ENCODE measurements at places on chromosomes 3 and 15.

DNA sequence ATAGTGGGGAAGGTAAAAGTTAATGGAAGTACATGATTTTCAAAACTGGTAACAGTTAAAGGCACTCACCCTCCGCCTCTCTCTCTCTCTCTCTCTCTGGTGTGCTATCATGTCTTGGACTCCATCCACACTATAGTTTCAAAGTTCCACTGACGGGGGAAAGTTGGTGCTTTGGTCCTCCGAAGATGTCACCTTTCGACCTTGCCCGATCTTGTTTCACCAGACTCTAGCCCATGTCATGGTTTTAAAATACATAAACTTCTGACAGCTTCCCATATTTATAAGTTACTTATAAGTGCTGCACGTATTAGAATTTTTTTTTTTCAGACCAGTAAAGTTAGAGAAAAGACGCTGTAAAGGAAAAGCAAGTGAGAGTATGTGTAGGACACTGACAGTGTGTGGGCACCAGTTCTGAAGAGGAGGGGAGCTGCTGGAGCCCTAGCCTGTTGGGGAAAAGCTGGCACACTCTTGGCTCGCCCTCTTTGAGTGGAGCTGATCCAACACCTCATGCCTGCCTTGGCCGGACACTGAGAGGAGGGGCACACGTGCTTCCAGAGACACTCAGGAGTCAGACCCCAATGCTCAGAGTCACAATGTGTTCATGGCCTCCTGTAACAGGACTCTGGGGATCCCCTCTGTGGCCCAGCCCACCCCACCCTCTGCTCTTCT is 200.5 kb upstream of the TPM1 start:
- no peak for DNase-seq

DNA sequence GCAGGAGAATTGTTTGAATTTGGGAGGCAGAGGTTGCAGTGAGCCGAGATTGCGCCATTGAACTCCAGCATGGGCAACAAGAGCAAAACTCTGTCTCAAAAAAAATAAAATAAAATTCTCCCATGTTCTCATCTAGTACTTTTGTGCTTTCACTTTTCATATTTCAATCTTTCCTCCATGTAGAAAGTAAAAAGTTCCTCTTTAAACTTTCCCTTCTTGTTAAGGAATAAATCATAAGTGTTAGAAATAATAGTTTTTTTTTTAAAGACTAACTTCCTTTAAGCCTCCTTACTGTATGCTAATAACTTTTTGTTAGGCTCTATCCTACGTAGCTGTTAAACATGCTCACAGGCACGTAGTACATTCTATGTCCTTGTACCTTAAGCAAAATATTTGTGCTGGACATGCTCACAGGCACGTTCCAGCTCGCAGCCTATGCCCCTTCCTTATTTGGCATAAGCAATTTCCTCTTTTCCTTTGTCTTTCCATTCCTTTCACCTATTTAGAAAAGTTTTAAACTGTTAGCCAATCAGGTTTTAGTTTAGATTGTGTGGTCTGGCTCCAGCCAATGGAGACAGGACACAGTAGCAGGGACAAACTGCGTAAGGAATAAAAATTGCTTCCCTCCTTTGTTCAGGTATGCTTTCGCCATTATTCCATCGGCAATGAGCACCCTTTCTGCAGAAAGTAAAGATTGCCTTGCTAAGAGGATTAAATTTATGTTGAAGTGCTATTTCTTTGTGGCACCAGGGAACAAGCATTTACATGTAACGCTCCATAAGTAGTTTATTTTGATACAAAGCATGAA is 38.9 kb upstream of the PIK3CB start:
- no peak for DNase-seq

DNA sequence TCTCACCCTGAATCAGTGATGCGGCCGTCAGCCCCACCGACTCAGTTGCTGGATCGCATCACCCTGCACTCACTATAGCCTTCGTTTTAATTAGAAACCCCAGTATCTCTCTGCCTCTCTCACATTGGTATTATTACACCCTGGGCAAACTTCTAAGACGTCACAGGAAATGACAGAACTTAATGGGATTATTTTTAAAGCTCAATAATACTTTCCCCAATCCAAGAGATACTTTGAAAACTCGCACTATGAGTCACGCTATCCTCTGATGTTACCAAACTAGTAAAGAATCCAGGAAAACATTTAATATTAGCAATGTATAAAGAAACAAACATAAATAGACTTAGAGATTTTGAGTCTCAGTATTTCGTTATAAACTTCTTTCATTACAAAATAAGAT is 36.6 kb downstream of the RUBCN start:
- no peak for DNase-seq

DNA sequence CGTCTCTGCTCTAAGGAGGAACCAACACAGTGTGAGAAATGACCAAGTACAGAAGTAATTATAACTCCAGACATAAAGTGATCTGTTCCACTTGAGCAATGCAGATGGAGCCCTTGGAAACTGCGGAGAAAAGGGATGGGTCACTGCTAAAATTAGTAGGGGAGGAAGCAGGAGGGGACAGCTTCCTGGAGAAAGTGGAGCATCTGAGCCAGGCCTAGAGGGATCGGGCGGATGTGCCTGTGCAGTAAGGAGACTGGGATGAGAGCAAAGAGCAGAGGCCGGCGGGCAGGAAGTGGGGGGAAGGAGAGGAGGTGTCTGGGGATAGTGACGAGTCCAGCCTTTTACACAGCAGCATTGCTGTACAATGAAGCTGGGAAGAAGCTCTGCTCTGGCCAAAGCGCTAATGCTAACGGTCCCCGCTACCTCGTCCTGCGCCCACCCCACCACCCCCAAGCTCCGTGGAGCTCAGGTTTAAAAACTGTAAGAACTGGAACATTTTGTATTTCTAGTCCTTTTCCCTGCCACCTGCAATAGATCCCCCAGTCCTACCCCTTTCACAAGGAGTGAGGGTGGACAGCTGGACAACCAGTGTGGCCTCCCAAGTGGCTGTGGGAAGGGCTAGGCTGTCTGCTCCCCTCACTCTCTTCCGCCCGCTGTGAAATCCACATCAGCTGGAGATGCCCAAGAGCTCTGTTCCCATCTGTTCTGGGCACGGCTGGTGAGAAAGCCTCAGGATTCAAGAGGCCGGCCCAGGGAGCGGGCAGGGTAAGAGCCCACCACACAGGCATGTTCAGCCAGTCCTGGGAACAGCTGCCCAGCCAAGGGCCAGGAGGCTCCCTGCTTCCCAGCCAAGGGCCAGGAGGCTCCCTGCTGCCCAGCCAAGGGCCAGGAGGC is 53.0 kb upstream of the HES1 start:
- no peak for DNase-seq

- no peak for DNase-seq
These were observed 39.3 kb downstream of the RFTN1 start for GRCh38 chr3:16474216-16474615.

DNA sequence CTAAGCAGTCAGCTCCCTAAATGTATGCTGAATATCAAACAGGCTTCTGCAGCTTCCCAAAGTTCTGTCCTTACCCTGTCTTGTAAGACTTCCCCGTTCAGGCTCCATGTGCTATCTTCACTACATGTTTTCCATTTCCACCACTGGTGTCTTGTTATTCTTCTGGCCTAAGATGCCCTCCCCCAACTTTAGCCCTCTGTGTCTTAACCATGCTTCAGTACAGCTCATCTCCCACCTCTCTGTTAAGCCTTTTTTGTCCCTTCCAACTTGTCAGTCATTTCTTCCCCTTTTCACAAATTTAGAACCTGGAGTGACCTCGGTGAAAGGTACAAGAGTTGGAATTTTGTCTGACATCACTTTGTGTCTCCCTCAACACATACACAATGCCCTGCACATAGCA is 151.7 kb upstream of the TBL1XR1 start:
- no peak for DNase-seq

GRCh38 chr3:104582092-104582491 is 784.6 kb upstream of the ALCAM start:
- DNase-seq: no peak

DNA sequence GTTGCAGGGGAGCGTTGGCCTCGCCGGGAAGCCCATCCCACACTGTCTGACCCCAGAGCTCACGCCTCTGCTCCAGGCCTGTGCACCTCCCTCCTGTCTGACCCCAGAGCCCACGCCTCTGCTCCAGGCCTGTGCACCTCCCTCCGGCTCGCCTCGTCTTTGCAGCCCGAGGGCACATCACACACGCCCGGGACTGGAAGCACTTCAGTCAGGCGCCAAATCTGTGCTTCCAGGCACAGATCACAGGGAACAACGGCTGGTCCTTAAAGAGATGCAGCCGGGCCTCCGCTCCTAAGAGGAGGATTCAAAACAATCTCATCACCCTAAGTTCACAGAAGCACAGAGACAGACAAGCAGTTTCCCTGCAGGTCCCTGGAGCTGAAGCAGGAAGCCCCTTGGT is 103.0 kb upstream of the RPL32 start:
- DNase-seq: no peak

DNA sequence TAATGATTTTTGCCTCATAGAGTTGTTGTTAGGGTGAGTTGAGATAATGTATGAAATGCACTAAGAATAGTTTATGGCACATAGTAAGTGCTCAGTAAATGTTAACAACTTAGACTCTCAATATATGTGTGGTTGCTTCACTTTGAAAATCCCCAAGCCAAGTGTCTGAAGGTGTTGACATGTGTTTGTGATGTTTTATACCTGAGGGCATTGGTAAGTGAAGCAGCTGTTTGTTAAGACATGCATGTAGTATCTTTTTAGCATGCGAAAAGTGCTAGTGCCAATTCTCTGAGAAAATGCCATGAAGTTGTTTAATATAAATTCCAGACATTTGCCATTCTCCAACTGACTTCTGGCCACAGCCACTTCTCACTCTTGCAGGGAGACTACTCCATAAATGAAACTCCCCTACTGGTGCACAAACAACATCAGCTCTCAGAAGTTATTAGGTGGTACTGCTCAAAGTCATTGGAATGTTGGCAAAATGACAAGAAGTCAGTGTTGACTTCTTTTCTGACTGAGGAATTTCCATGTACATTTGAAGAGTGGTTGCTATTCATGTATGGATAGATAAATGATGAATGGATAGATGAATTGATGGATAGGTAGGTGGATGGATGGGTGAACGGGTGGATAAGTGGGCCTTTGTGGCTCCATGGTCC is 103.6 kb upstream of the NUDT16 start:
- DNase-seq: no peak

DNA sequence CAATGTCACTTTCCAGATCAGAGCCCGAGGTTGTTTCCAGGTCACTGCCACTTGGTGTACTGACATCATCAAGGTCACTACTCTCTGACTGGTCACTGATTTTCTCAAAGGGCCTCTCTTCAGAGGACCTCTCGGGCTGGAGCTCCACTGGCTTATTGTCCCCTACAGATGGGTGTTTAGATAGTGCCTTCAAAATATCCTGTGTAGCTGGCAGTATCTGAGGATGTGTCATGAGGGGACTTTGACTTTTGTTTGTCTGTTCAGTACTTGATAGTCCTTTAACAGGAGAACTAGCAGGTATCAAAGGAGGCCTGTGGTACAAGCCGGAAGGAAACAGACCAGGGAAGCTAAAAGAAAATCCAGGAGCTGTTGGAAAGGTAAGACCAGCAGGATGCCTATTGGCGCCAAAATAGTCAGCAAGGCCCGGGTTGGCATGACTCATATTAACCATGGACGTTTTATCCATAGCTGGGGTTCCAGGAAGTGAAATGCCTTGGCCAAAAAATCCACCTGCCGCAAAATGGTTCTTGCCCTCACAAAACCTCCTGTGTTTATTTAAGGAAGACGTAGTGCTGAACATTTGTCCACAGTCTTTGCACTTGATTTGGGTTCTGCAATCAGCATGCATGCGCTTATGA is 547.3 kb downstream of the MECOM start:
- no peak for DNase-seq

- no peak for DNase-seq
These were observed 170.5 kb upstream of the UBE3A start for GRCh38 chr15:25609371-25609770.

DNA sequence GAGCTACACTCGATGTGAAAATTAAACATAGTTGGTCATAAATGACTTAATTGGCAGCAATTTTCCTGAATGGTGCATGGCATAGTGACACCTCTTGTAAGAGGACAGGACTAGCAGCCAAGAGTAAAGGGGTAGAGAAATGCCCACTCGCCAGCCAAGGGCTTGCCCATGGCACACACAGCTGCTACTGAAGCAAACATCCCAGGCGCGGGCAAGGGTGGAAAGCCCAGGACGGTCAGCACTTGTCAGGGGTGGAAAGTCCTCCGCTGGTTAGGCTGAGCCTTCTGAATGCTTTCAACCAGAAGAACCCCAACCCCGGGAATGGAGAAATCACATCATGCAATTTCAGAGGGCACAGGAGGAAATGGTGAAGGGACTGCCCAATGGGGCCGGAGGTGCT is 31.6 kb downstream of the BDH1 start:
- no peak for DNase-seq

DNA sequence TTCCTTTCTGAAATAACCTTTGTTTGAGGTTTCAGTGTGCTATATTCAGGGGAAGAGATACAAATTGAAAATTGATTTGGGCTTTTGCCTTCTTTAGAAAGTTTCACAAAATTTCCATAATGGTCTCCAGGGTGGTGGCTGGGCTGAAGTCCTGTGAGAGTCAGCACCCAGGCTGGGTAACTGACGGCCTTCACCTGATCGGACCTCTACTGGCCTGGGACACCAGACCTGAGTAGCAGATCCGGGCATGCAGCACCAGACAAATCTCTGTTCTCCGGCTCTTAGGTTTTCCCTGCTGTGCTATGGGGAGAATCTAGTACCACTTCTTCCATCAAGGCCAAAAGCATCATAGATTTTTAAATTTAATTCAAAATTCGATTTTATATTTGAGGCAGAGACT is 133.0 kb upstream of the LMCD1 start:
- no peak for DNase-seq

DNA sequence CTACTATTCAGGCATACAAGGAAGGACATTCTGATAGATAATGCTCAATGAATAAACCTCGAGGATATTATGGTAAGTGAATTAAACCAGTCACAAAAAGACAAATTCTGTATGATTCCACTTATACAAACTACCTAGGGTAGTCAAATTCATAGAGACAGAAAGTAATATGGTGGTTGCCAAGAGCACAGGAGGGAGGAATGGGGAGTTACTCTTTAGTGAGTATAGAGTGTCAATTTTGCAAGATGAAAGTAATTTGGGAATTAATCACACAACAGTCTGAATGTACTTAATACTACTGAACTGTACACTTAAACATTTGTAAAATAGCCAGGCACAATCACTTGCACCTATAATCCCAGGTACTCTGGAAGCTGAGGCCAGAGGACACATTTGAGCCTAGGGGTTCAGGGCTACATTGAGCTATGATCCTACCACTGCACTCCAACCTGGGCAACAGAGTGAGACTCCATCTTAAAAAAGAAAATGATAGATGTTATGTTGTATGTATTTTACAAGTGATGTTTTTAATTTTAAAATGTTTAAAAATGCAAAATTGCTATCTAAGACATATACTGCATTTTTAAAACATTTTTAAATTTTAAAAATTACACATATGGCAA is 91.0 kb downstream of the NPAP1 start:
- no peak for DNase-seq

DNA sequence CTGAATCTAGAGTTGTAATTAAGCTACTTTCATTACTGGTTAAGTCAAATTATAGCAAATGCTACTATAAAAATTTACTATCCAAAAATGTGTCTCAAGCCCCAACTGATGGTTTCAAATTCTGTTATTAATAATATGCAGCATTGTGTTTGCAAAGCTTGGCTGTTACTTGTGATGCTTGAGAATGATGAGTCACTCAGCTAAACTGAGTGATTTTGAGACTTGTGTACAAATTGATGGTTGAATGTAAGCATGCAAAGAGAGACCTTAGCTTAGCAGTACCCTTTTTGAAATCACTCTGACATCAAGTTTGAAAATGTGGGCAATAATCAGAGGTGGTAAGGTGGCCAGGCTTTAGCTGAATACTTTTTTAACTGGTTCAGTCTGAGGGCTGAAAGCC is 27.6 kb downstream of the OPA1 start:
- no peak for DNase-seq

All from NCI-H1092 treated with DMSO at 0.1 percent for 48 hours (cell line).